Prostate gland (tissue), 2 donors: ENCODE measurements at places on chromosomes 1 and 21.

DNA sequence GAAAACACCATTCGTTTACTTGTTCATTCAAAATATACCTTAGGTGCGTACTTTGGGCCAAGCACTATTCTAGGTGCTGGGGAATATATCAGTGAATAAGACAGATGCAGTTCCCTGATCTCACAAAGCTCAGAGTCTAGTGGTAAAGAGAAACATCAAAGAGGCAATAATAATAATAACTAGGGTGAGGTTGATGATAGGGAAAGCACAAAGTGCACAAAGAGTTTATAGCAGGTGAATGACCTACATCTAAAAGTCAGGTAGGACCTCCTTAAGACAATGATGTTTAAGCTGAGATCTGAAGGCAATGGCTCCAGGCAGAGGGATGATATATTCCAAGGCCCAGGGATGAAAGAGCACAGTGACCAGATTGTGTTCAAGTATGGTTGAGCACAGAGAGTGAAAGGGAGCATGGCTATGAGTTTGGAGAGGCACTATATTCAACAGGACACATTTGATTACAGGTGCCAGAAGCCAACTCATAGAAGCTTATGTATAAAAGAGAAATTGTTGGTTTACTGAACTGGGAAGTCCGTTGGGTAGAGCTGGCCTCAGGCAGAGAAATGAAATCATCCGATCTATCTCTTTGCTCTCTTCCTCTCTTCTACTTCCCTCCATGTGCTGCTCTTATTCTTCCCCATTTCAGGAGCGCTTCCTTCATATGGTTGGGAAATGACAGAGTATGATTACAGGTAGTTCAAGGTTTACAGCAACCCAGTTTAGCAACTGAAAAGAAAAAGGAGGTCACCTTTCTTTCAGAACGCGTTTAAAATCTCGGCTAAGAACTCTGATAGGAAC lies 23.0 kb upstream of the CCT8 start:
- no peak overlapping the region for H3K27ac ChIP-seq
- no peak for DNase-seq
- no peaks in the 10 kb centered on the region for H3K4me1 ChIP-seq

- H3K4me1 ChIP-seq, result no peaks in the 10 kb centered on the region
- no peak for DNase-seq
- no peak overlapping the region for H3K27ac ChIP-seq
Observed at GRCh38 chr1:175331891-175332290, 139.3 kb upstream of the KIAA0040 start.

GRCh38 chr1:207085887-207086286 lies 2.8 kb upstream of the C4BPB start:
- no peaks in the 10 kb centered on the region for H3K36me3 ChIP-seq
- DNase-seq, result no peak
- H3K4me3 ChIP-seq, result no peak overlapping the region
- no peaks in the 10 kb centered on the region for H3K27me3 ChIP-seq
- no peaks in the 10 kb centered on the region for H3K4me1 ChIP-seq
- H3K27ac ChIP-seq, result no peak overlapping the region

DNA sequence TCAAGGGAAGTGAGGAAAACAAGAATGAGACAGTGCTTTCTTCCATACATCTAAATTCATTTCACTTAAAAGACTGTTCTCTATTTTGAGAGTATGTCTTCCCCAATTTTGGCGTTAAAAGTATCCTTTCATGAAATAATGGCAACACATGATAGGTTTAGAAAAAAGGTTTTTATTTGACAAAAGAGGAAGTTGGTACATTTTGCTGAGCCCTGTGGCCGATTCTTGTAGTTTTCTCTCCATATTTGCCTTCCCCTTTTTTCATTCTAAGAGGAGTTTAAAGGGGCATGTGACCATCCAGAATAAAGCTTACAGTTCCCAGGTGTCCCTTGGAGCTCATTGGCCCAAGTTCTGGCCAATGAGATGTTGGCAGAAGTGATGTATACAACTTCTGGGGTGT lies 140.4 kb upstream of the KCNE2 start:
- no peaks in the 10 kb centered on the region for H3K27me3 ChIP-seq
- H3K27ac ChIP-seq, result no peak overlapping the region
- no peaks in the 10 kb centered on the region for H3K36me3 ChIP-seq
- no peaks in the 10 kb centered on the region for H3K4me1 ChIP-seq
- no peak overlapping the region for H3K4me3 ChIP-seq

GRCh38 chr1:235329139-235329902 lies 951 bp downstream of the GGPS1 start:
- DNase-seq, result peak; percentile 40
- peaks cover 7% of the 10 kb centered on the region for H3K4me1 ChIP-seq
- H3K27me3 ChIP-seq, result no peaks in the 10 kb centered on the region
- H3K4me3 ChIP-seq, result peak overlapping the region; percentile 48

- no peaks in the 10 kb centered on the region for H3K36me3 ChIP-seq
- no peaks in the 10 kb centered on the region for H3K4me1 ChIP-seq
Observed at GRCh38 chr1:7329868-7330615, 441.1 kb upstream of the VAMP3 start.

DNA sequence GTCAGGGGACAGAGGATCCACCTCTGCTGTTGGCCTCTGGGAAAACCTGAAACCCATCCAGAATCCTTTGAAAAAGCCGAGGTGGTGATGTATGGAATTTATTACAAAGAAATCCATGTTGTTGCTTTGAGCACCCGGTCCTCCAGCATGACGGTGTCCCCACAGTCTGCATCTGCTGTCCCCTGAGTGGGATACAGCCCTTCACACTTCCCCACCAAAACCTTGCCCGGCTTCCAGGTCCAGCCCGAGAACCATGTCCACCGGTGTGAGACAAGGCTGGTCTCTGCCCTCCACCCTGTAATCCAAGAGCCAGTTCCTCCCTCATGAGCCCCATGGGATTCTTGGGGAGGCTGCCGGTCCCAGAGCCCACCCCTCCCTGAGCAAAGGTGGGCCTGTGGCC lies 70.5 kb downstream of the STUM start:
- no peak overlapping the region for H3K4me3 ChIP-seq
- DNase-seq, result no peak
- H3K27me3 ChIP-seq, result no peaks in the 10 kb centered on the region
- H3K27ac ChIP-seq, result no peak overlapping the region
- no peaks in the 10 kb centered on the region for H3K4me1 ChIP-seq

GRCh38 chr21:42002421-42002958 lies 7.7 kb downstream of the ZBTB21 start:
- H3K27ac ChIP-seq, result no peak overlapping the region
- H3K4me3 ChIP-seq, result no peak overlapping the region
- H3K36me3 ChIP-seq, result no peaks in the 10 kb centered on the region
- no peaks in the 10 kb centered on the region for H3K27me3 ChIP-seq
- H3K4me1 ChIP-seq, result no peaks in the 10 kb centered on the region
- DNase-seq, result no peak

DNA sequence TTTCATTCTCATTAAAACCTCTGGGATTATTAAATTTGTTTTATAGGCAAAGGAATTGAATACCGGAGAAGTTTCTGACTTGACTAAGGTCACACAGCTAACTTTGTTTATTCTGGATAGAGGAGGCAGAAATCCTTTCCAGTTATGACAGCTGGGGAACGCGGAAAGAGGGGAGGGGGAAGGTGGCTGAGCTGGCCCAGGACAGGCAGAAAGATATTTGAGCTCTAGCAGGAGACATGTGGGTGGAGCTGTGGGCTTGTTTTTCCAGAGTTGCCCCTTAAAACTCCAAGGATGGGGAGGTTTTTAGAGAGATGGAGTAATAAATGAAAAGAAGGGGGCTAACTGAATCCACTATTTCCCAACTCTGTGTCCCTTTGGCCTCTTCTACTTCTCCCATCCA lies 27.8 kb downstream of the FOXD2 start:
- no peak overlapping the region for H3K4me3 ChIP-seq
- H3K27ac ChIP-seq, result no peak overlapping the region
- H3K4me1 ChIP-seq, result no peaks in the 10 kb centered on the region
- peak; percentile 19 for DNase-seq
- H3K36me3 ChIP-seq, result no peaks in the 10 kb centered on the region

GRCh38 chr1:233025157-233025556 lies 74.7 kb downstream of the NTPCR start:
- H3K4me1 ChIP-seq, result peaks cover 2% of the 10 kb centered on the region
- peak overlapping the region; percentile 66 for H3K27ac ChIP-seq
- DNase-seq, result peak; percentile 78
- H3K4me3 ChIP-seq, result no peak overlapping the region
- H3K27me3 ChIP-seq, result no peaks in the 10 kb centered on the region

GRCh38 chr1:176379626-176380339 lies 83.2 kb upstream of the PAPPA2 start:
- H3K4me3 ChIP-seq, result no peak overlapping the region
- DNase-seq, result no peak
- no peaks in the 10 kb centered on the region for H3K27me3 ChIP-seq
- no peaks in the 10 kb centered on the region for H3K36me3 ChIP-seq
- H3K27ac ChIP-seq, result no peak overlapping the region

GRCh38 chr21:42468491-42469131 lies 27.4 kb downstream of the RSPH1 start:
- peaks cover 15% of the 10 kb centered on the region for H3K4me1 ChIP-seq
- H3K27ac ChIP-seq, result peak overlapping the region; percentile 71
- no peaks in the 10 kb centered on the region for H3K27me3 ChIP-seq
- no peaks in the 10 kb centered on the region for H3K36me3 ChIP-seq

- H3K36me3 ChIP-seq, result no peaks in the 10 kb centered on the region
- H3K4me1 ChIP-seq, result no peaks in the 10 kb centered on the region
- H3K27me3 ChIP-seq, result no peaks in the 10 kb centered on the region
- no peak overlapping the region for H3K27ac ChIP-seq
Observed at GRCh38 chr1:41735631-41736260, 183.0 kb downstream of the HIVEP3 start.

- H3K27ac ChIP-seq, result no peak overlapping the region
- DNase-seq, result no peak
- H3K27me3 ChIP-seq, result no peaks in the 10 kb centered on the region
Observed at GRCh38 chr1:38173157-38173831, 126.7 kb upstream of the POU3F1 start.

DNA sequence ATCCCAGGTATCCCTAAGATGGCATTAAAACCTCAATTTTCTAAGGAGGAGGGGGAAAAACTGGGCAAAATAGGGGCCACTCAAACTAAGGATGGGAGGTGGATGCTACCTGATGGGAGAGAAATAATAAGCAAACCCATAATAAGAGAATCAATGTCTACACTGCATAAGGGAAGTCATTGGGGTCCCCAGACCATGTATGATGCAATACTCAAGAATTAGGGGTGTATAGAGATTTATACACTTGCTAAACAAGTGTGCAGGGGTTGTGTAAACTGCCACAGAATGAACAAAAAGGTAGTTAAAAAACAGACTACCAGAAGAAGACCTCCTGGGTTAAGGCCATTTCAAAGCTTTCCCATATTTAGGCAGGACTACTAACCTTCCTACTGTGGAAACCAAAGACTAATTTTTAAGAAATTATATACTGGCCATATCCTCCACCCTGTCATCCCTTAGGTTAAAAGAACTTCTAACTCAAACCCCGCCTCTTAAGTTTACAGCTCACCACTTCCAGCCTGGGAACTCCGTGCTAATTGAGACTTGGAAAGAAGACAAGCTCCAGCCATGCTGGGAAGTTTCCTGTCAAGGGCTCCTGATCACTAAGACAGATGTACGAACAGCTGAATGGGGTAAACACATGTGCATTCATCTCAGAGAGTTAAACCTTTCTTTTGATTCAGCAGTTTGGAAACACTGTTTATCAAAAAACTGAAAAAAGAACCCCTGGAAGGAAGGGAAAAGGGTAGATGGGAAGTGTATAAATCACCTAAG lies 64.4 kb upstream of the TLR5 start:
- H3K36me3 ChIP-seq, result no peaks in the 10 kb centered on the region
- no peaks in the 10 kb centered on the region for H3K27me3 ChIP-seq
- no peak overlapping the region for H3K4me3 ChIP-seq
- no peak for DNase-seq

DNA sequence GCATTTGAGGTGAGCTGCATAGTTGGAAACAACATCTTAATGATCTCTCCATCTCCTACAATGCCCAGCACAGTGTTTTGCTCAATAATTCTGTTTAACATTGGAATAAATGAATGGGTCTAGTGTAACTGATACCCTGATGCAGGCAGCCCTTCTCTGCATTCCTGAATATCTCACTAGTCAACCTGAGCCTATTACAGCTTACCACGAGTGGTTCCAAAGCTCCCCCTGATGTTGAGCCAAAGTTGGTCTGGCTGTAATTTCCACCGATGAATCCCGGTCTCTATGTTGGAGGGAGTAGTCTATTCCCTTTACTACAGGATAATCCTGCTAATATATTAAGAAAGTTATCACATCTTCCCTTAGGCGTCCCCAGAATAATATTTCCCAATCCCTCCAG lies 63.8 kb downstream of the ZBTB18 start:
- H3K4me3 ChIP-seq, result no peak overlapping the region
- no peak for DNase-seq
- H3K27ac ChIP-seq, result no peak overlapping the region

DNA sequence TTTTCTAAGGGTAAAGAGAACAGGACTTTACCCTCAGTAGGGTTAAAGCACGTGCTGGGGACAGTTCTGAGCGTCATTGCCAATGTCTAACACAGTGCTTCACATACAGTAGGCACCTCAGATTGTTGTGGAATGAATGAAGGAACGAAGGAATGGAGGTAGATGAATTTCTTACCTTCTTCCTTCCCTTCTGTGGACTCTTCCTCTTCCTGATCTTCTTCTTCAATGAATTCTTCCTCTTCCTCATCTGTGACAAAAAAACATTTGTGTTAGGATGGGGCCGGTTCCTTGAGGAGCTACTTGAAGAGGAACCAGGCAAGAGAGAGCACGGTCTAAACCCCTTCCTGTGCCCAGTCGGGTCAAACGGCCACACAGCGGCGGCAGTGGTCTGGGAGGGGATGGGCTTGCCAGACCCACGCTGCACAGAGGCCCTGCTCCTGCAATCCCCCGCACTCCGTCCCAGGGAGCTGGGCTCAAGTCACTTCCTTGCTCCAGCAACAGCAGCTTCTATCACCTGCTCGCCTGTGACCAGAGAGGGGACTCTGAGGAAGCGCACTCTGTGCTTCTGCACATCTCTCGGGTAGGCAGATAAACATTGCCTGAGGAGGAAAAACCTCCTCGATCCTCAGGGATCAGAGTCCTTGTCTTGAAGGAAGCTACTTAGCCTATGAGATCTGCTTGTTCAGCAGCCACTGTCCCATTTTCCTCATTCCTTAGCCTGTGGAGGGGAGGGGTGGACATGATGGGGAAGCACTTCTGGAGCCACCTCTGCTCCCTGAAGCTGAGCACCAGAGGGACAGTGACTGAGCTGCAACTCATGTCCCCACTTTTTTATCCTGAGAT lies 8.0 kb upstream of the SLC30A2 start:
- no peaks in the 10 kb centered on the region for H3K36me3 ChIP-seq
- no peaks in the 10 kb centered on the region for H3K4me1 ChIP-seq
- no peak overlapping the region for H3K4me3 ChIP-seq
- H3K27ac ChIP-seq, result no peak overlapping the region

- H3K36me3 ChIP-seq, result no peaks in the 10 kb centered on the region
- H3K27ac ChIP-seq, result no peak overlapping the region
- H3K4me1 ChIP-seq, result no peaks in the 10 kb centered on the region
- no peak for DNase-seq
- no peak overlapping the region for H3K4me3 ChIP-seq
- no peaks in the 10 kb centered on the region for H3K27me3 ChIP-seq
Observed at GRCh38 chr1:151713044-151713443, 3.6 kb downstream of the CELF3 start.

GRCh38 chr1:63148825-63149645 lies 173.3 kb upstream of the FOXD3 start:
- no peaks in the 10 kb centered on the region for H3K27me3 ChIP-seq
- no peak for DNase-seq
- H3K36me3 ChIP-seq, result no peaks in the 10 kb centered on the region
- H3K27ac ChIP-seq, result no peak overlapping the region

GRCh38 chr1:193434319-193434718 lies 247.9 kb upstream of the B3GALT2 start:
- H3K27me3 ChIP-seq, result no peaks in the 10 kb centered on the region
- no peak for DNase-seq
- no peak overlapping the region for H3K27ac ChIP-seq
